Activated naive CD4-positive, alpha-beta T cell treated with anti-CD3 and anti-CD28 coated beads, Interleukin-2, amount 50 U/mL, for 16 hours (primary cell): ENCODE measurements at places on chromosomes 2 and 18.

GRCh38 chr2:216031960-216032689 lies 18.8 kb upstream of the MREG start:
- DNase-seq, result no peak

DNA sequence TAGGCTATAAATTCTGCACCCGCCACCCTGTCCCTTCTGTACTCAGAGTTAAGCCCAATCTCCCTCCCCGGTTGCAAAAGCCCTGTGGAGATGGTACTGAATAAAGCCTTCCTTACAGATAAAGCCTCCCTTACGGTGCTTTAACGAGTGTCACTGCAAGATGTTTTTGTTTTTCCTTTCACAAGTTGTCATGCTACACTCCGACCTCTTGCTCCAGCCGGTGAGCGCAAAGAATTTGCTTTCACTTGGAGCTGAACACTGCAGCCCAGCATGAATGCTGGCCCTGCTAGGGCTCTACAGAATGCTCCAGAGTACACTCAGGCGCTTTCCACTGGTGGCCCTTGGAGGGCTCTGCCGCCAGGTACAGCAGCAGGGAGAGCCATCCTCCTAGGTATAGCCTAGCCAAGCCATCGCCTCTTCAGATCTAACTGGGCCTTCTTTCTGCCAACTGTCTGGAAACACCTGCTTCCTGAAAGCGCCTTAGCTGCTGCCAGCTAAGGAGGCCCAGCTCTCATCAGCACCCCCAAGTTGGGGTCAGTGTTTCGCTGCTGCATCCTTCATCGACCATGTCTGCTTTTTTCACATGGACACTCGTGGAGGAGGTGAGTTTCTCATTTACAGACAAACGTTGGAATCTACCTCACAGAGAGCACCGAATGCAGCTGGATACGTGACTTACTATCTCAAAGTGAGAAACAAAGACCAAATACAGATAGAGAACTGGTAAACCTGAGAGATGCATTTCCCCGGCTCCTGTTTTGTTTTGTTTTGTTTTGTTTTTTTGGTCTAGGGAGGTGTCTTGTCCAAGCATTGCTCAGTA lies 13.4 kb upstream of the CREG2 start:
- DNase-seq, result no peak

DNA sequence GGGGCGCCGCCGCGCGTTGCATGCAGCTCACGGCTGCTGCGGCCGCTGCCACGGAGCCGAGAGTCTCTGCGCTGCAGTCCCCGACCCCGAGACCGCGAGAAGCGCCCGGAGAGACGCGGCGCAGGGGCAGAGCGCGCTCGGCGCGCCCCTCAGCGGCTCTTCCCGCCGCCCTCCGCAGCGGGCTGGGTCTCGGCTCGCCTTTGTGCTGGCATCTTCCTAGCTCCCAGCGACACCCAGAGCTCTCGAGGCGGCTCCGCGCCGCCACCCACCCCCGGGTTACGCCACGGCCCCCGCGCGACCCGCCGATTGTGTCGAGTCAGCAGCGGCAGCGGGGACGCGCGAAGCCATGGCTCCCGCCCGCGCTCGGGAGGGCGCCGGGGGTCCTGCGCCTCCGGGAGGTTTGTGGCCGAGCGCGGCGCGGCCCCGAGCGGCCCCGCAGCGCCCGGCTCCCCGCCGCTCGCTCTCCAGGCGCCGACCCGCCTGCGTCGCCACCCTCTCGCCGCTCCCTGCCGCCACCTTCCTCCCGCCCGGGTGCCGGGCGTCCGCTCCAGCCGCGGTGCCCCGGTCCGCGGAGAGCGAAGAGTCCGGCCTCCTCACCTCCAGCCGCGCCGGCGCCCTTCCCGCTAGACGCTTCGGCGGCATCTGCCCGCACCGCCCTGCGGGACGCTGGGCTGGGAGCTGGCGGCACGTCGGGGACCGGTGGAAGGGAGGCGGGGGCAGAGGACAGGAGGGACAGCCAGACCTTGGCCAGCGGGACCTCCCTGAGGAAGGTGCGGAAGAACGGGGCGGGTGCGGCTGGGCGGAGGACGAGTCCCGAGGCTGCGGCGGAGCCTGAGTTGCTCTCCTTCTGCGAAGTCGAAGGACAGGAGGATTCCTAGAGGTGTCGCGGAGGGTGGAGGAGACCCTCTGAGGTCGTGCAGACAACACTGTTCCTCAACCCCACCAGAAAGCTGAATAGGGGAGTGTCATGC lies 46.3 kb upstream of the CCDC150 start:
- peak; percentile 17 for DNase-seq

DNA sequence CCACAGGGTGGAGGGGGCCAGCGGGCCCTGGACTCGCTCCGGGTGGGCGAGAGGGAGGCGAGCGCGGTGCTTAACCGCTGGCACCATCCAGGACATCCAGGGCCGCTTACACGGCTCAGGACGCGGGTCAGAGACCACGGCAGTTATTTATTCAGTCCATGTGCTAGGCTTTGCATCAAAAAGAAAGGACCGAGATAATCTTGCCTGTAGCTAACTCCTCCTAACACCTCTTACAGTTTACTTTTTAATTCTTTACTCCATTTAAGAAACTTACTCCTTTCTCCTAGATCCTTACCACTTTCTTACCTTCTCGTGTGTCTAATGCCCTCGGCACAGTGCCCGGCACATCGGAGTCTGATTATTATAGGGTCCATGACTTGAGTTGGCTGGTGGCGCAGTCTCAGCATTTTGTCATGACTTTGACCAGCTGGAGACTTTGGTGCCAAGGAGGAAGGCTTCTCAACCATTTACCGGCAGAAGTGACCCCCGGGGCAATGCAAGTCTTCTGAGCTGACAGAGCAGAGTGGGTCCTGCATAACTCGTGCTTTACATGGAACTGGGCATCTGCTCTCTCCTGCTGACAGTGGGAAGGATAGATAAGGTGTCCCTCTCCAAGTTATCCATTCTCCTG lies 503 bp downstream of the ANXA4 start:
- no peak for DNase-seq

GRCh38 chr2:23589220-23589647 lies 204.3 kb downstream of the KLHL29 start:
- DNase-seq, result no peak

DNA sequence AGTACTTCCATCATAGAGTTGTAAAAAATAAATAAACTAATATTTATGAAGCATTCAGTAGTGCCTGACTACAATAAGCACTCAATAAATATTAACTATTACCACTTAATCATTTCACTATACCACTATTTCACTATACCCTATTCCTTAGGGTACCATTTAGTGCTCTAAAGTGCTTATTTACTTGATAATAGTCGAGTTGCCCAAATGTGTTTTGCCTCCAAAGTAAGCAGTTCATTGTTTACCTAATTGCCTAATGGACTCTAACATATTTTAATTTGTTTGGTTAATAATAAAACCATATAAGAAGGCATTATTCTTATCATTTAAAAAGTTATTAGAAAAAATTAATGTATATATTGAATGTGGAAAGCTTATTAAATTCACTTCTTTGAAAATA lies 33.0 kb upstream of the MAP2 start:
- DNase-seq, result no peak

DNA sequence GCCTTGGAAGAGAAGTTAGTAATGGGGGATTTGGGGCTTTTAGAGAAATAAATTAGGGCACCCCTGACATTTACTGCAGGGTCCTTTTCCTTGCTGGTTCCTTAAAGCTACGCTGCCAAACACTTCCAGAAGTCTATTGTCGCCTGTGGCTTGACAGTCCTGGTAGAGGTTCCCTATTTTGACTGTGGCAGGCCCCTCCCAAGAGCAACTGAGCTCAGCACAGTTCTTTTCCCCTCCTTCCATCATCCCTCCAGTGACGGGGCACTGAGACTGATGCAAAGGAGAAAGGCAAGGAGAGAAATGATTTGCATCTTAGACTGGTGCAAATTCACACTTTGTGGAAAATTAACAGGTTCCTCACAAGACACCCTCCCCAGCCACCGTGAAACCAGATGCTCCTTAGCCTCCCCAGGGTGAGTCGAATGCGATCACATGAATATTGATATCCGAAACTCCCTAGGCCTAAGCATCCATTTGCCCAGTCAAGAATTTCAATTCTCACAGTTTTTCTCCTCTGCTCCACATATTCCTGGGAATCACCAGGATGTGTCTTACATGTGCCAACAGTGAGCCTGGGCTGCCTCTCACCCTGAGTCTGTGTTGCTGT lies 45.4 kb downstream of the RABL2A start:
- DNase-seq, result no peak

DNA sequence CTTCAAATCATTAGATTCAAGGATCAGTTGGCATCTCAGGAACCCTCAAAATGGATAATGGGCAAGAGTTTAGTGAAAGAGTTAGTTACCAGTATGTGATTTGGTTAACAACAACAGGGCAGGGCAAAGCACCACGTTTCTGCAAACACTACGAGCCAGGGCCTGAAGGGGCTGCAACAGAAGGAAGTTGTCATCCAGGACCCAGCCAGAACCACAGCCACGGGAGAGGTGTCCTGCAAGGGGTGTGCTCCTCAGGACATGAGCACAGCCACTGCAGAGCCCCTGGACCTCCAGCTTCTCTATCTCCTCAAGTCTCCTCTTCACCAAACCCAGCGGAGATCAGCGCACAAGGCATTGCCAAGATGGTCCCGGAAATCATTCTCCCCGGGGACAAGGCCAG lies 173.3 kb upstream of the PIEZO2 start:
- DNase-seq, result no peak

DNA sequence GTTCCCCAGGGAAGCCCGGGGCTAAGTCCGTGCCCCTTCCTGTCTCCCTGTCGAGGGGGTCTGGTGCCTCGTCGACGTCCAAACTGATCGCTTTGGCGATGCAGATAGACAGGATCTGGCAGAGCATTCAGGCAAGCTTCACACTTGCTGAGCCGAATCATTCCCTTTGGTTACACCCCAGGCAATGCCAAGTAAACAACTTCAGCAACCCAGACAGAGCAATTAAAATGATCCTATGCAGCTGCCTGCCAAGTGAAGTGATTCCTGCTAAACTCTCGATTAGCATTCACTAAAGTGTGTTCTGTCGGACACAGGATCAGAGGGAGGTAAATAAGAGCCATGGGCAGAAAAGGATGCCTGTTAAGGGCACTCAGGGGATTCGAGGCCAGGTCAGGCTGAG lies 108.2 kb upstream of the RAB12 start:
- no peak for DNase-seq
